GM23248 (cell line): ENCODE measurements at places on chromosomes 7 and 10.

- H3K4me3 ChIP-seq: no peak overlapping the region
- H3K27ac ChIP-seq: no peak overlapping the region
- no peaks in the 10 kb centered on the region for H3K27me3 ChIP-seq
- H3K36me3 ChIP-seq: no peaks in the 10 kb centered on the region
Measured at GRCh38 chr10:27558612-27559020, 54.5 kb downstream of the RAB18 start.

GRCh38 chr7:23475576-23475839, 5.2 kb upstream of the IGF2BP3 start:
- H3K4me3 ChIP-seq: no peak overlapping the region
- no peak for DNase-seq
- H3K27me3 ChIP-seq: peaks cover 48% of the 10 kb centered on the region

DNA sequence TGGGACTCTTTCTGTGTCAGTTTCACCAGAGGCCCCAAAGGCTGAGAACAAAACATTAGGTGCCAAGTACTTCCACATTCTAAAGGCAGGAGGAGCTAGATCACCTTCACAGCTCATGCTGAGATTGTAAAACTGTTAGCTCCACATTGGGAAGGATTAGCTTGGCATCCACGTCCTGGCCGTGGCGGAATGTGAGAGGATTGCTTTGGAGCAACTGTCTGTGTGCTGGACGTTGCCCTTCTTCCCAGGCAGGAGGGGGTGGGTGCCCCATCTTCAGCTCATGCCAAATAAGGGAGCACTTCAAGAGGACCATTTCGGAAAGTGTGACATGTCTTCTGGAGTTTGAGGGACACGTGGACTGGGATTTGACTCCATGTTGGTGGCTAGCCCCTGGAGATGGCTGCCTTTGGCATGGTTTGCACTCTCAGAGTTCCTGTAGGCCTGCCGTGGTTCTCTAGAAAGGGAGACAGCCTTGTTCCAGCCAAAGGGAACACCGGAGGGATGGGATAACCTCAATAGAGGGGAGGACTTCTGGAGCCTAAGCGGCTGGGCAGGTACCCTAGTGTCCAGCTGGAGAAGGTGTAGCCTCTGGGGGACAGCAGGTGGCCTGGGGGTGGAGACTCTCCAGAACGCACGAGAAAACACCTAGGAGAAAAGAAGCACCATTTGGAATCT, 19.9 kb upstream of the FMC1 start:
- no peak overlapping the region for H3K4me3 ChIP-seq
- no peaks in the 10 kb centered on the region for H3K27me3 ChIP-seq
- H3K27ac ChIP-seq: no peak overlapping the region
- DNase-seq: peak; percentile 53
- no peaks in the 10 kb centered on the region for H3K36me3 ChIP-seq

GRCh38 chr7:24741679-24742505, 15.4 kb downstream of the GSDME start:
- H3K27ac ChIP-seq: peak overlapping the region; percentile 85
- H3K4me3 ChIP-seq: peak overlapping the region; percentile 19; the same call in 1 of the 2 replicates
- DNase-seq: peak; percentile 99
- H3K4me1 ChIP-seq: peaks cover 20% of the 10 kb centered on the region

DNA sequence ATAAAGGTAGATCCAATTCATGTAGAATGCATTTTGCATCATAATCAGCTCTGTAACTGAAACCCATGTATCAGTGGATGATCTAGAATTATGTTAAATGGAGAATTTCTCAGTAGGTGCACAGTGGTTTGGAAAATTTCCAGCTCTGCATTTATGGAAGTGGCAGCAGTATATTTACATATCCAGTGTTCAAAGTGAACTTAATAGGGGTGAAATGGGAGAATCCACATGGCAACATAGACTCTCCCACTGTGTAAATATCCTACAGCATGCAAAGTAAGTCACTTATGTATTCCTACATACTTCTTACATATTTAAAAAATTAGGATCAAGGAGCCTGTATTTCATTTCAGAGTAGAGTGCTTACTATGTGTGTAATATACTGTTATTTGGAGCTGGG, 35.3 kb downstream of the CDC14C start:
- no peaks in the 10 kb centered on the region for H3K4me1 ChIP-seq
- no peak overlapping the region for H3K27ac ChIP-seq
- no peaks in the 10 kb centered on the region for H3K27me3 ChIP-seq
- no peak for DNase-seq
- no peaks in the 10 kb centered on the region for H3K36me3 ChIP-seq

DNA sequence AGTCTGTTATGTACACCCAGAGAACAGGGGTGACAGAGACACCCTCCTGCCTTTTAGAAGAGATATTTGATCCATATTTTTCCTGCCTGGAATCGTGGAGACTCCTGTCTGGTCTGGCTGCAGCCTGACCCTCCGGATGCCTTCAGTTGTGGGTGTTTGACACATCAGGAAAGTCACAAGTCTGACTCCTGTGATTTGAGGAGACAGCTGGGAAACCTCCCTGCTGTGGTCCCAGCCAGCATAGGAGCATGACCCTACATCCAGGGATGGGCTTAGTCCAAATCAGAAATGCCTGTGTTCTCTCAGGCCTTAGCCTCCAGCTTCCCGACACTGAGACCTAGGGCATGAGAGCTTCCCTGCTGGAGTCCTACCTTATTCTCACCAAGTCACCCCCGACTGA, 43.4 kb downstream of the GOT1 start:
- DNase-seq: no peak
- H3K4me1 ChIP-seq: peaks cover 7% of the 10 kb centered on the region
- H3K36me3 ChIP-seq: no peaks in the 10 kb centered on the region
- no peak overlapping the region for H3K27ac ChIP-seq
- no peaks in the 10 kb centered on the region for H3K27me3 ChIP-seq

DNA sequence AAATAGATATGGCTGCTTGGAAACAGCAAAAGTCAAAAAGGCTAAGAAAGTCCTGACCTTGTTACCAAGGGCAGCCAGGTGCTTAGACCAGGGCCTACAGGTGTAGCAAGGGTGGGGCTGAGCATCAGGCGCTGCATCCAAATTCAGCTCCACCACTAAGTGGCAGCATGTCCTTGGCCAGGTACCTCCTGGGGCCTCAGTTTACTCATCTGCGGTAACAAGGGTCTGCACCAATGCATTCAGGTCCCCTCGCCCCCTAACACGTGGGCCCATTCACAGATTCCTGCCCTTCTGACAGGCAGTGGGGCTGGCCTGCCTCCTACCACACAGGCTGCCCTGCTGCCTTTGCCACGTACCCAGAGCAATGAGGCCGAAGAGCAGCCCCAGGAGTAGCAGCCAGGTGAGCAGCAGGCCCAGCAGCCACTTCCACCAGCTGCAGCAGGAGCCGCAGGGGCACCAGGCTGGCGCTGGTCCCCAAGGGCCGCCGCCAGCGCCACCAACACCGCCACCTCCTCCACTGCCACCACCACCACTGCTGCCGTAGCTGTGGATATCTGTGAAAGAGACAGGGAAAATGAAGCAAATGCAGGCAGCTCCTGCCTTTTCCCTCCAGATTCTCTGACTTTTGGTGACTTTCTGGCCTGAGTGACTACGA, 28.9 kb downstream of the COL17A1 start:
- DNase-seq: no peak
- H3K36me3 ChIP-seq: no peaks in the 10 kb centered on the region
- peaks cover 21% of the 10 kb centered on the region for H3K4me1 ChIP-seq
- H3K27me3 ChIP-seq: 0 out of 2 replicates have a peak, but pooled peaks cover 4% of the 10 kb centered on the region
- H3K4me3 ChIP-seq: no peak overlapping the region

- H3K36me3 ChIP-seq: no peaks in the 10 kb centered on the region
- DNase-seq: no peak
- no peak overlapping the region for H3K4me3 ChIP-seq
- H3K4me1 ChIP-seq: no peaks in the 10 kb centered on the region
Measured at GRCh38 chr10:90313576-90314325, 544.1 kb downstream of the HTR7 start.

DNA sequence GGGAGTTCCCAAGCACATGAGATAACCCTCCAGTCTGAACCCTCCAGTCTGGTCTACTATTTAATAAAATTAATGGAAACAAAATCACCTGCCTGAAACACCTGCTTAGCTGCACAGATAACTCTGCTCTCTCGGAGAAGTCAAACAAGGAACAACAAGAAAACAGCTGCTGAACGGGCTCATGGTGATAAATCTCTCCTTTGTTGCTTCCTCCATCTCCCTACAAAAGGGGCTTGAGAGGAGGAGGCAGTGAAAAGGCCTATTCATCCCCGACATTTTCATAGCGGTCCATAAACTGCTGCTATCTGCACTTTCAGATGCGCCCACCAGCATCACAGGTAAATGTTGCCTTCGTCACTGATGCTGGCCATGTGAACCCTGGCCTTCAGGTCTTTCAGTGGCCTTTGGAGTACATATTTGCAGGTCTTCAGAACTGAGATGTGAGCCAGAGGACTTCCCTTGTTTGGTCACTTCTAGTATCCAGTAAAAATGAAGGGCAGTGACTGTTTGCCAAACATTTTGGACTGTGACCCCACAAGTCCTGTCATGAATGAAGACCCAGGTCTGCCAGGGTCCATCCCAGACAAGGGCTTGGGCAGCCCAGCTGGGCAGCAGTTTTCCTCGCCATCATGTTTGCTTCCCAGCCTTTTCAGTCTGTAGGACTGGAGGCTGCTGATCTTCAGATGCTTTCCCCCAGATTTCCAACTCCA, 15.9 kb downstream of the FKBP6 start:
- H3K4me1 ChIP-seq: no peaks in the 10 kb centered on the region
- peaks cover 35% of the 10 kb centered on the region for H3K27me3 ChIP-seq
- H3K27ac ChIP-seq: no peak overlapping the region
- no peaks in the 10 kb centered on the region for H3K36me3 ChIP-seq
- no peak overlapping the region for H3K4me3 ChIP-seq

DNA sequence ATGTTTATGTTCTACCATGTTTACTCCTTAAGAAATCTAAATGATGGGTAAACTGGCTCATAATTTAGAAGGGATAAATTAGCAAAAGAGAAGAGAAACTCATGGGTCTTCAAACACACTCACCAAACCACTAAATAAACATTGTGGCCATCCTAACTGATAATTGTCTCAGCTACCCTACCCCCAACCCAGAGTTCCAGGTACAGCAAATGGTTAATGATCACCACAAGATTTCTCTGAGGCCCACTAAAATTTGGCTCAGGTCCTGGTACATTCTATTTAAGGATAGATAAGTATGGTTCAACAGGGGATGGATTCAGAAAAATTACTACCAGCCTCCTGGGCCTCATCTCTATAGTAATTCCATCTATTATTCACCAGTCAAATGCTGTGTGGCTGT, 21.4 kb downstream of the SLC25A13 start:
- no peak overlapping the region for H3K4me3 ChIP-seq
- H3K4me1 ChIP-seq: peaks cover 18% of the 10 kb centered on the region
- H3K27me3 ChIP-seq: no peaks in the 10 kb centered on the region

DNA sequence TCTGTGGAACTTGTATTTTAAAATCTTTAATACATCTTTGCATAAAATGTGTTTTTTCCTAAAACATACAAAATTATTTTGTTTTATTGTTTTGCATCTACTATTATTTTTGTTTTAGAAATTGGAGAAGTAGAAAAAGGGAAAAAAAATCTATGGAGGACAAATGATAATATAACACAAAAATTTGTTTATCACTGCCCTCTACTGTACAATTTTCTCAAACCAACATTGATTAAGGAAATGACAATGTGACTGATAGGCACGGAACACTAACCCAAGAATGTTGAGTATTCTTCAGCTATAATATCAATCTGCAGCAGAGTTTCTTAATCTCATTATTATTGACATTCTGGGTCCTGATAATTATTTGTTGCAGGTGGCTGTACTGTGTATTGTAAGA, 9.5 kb upstream of the ING3 start:
- H3K4me3 ChIP-seq: no peak overlapping the region
- no peak overlapping the region for H3K27ac ChIP-seq
- no peaks in the 10 kb centered on the region for H3K27me3 ChIP-seq

GRCh38 chr10:36578306-36578705, 547.1 kb upstream of the ANKRD30A start:
- peaks cover 38% of the 10 kb centered on the region for H3K4me1 ChIP-seq
- no peaks in the 10 kb centered on the region for H3K27me3 ChIP-seq
- no peaks in the 10 kb centered on the region for H3K36me3 ChIP-seq
- peak overlapping the region; percentile 47 for H3K27ac ChIP-seq

GRCh38 chr10:123551259-123551658, 114.9 kb upstream of the GPR26 start:
- no peaks in the 10 kb centered on the region for H3K4me1 ChIP-seq
- no peaks in the 10 kb centered on the region for H3K27me3 ChIP-seq
- H3K36me3 ChIP-seq: no peaks in the 10 kb centered on the region
- DNase-seq: no peak
- H3K4me3 ChIP-seq: no peak overlapping the region

- no peaks in the 10 kb centered on the region for H3K36me3 ChIP-seq
- H3K4me1 ChIP-seq: no peaks in the 10 kb centered on the region
- no peak overlapping the region for H3K27ac ChIP-seq
- no peak overlapping the region for H3K4me3 ChIP-seq
- no peaks in the 10 kb centered on the region for H3K27me3 ChIP-seq
- no peak for DNase-seq
Measured at GRCh38 chr7:44308596-44309270, 16.7 kb downstream of the CAMK2B start.

DNA sequence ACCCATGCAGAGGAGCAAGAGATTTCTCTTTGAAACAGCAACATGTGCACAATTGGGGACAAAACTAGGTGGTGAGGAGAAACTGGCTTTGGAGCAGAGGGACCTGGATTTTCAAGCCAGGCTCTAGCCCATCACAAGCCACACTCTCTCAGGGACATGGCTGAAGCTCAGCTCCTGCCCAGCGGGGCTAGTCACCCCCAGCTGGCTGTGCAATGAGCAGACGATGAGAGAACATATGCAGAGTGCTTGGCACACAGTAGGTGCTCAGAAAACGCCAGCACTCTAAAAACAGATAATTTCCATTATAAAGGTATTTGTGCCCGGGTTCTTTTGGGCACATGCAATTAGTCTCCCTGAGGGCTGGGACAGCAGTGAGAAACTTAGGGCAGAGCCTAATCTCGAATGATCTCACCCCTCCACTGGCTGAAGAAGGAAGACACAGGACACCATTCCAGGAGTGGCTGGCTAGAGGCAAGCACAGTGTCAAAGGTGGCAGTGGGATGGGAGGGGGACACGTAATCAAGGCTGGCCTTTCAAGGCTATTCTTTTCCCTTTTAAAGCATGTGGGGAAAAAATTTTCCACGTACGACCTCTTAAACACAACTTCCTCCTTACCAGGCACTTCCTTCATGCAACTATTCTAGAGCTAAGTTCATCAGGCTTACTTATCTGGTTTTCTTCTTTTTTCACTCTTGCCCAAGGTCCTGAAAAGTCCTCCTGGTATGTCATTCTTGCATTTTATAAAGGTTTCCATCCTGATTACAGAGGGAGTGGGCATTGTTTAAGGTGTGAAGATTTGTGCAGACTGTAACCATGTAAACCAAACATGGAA, 15.1 kb downstream of the FAM53B start:
- H3K36me3 ChIP-seq: no peaks in the 10 kb centered on the region
- H3K27ac ChIP-seq: no peak overlapping the region
- DNase-seq: no peak
- H3K4me3 ChIP-seq: no peak overlapping the region
